ENCODE measurements at places on chromosomes 16 and 17.

- H3K27me3 ChIP-seq, result no peaks in the 10 kb centered on the region
- no peak for DNase-seq
- H3K4me3 ChIP-seq, result no peak overlapping the region
- no peak overlapping the region for H3K27ac ChIP-seq
- no peaks in the 10 kb centered on the region for H3K36me3 ChIP-seq
- H3K4me1 ChIP-seq, result no peaks in the 10 kb centered on the region
These were observed 88.8 kb upstream of the GSE1 start for GRCh38 chr16:85524365-85524629.

DNA sequence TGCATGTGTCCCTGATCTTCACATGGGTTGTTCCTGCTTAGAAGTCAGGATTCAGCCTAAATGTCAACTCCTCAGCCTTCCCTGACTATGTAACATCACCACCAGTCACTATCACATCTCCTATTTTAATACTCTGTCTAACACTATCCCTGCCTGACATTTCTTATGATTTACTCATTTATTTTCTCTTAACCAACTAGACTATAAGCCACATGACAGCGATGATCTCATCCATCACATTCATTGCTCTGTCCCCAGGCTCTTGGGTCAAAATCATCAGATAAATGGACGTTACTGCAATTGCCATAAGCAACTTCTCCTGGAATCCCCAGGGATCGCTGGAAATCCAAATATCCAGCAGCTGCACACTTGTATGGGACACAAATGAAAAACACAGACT is 15.7 kb downstream of the CDRT4 start:
- no peaks in the 10 kb centered on the region for H3K27me3 ChIP-seq
- H3K4me3 ChIP-seq, result no peak overlapping the region
- H3K36me3 ChIP-seq, result no peaks in the 10 kb centered on the region
- no peak for DNase-seq
- no peak overlapping the region for H3K27ac ChIP-seq

- no peaks in the 10 kb centered on the region for H3K27me3 ChIP-seq
- H3K36me3 ChIP-seq, result peaks cover 80% of the 10 kb centered on the region
- DNase-seq, result no peak
- H3K4me1 ChIP-seq, result peaks cover 5% of the 10 kb centered on the region
- H3K27ac ChIP-seq, result no peak overlapping the region
- H3K4me3 ChIP-seq, result no peak overlapping the region
These were observed 23.9 kb downstream of the NLRC3 start for GRCh38 chr16:3553138-3553923.

DNA sequence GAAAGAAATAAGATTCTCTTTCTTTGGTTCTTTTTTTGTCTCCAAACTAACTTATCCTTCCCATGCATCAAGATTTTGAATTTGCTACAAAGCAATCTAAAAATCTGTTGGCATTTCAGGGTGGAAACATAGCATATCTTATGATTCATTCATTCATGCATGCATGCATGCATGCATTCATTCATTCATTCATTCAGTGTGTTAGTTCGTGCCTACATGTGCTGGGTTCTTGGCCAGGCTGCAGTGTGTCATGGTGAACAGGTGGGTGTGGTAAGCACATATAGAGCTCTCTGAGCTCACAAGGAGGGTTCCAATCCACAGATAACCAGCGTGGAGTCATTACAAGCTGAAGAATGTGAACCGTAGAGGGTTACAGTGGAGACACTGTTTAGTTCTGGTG is 410.4 kb downstream of the CPPED1 start:
- no peak overlapping the region for H3K4me3 ChIP-seq
- no peaks in the 10 kb centered on the region for H3K27me3 ChIP-seq
- H3K36me3 ChIP-seq, result no peaks in the 10 kb centered on the region
- DNase-seq, result no peak
- H3K4me1 ChIP-seq, result no peaks in the 10 kb centered on the region

- H3K27me3 ChIP-seq, result no peaks in the 10 kb centered on the region
- H3K4me3 ChIP-seq, result no peak overlapping the region
- peaks cover 11% of the 10 kb centered on the region for H3K4me1 ChIP-seq
- DNase-seq, result no peak
- no peaks in the 10 kb centered on the region for H3K36me3 ChIP-seq
- H3K27ac ChIP-seq, result no peak overlapping the region
These were observed 220.2 kb upstream of the TBX2 start for GRCh38 chr17:61179380-61179806.

DNA sequence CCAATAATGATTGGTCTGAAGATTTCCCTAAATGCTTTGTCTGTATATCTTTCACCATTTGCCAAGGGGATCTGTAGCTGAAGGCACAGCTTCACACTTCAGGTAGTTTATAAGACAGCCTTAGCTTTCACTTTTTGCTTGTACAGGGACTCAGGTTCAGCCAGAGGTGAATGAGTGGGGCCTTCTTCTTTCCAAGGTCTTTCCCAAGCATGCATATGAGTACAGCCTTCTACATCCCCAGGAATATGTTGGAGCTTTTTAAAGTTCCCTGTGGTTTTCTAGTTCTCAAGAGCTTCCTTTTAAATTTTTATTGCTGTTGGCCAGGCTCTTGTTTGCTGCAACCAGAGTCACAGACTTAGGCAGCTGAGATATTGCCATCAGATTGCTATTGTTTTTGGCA is 17.9 kb upstream of the SPDYE4 start:
- H3K36me3 ChIP-seq, result no peaks in the 10 kb centered on the region
- no peak for DNase-seq
- peaks cover 28% of the 10 kb centered on the region for H3K27me3 ChIP-seq
- no peak overlapping the region for H3K27ac ChIP-seq
- no peak overlapping the region for H3K4me3 ChIP-seq

GRCh38 chr17:51149163-51149562 is 4.2 kb upstream of the NME1 start:
- no peaks in the 10 kb centered on the region for H3K4me1 ChIP-seq
- H3K27me3 ChIP-seq, result peaks cover 3% of the 10 kb centered on the region
- no peak overlapping the region for H3K27ac ChIP-seq
- no peak overlapping the region for H3K4me3 ChIP-seq
- DNase-seq, result no peak

DNA sequence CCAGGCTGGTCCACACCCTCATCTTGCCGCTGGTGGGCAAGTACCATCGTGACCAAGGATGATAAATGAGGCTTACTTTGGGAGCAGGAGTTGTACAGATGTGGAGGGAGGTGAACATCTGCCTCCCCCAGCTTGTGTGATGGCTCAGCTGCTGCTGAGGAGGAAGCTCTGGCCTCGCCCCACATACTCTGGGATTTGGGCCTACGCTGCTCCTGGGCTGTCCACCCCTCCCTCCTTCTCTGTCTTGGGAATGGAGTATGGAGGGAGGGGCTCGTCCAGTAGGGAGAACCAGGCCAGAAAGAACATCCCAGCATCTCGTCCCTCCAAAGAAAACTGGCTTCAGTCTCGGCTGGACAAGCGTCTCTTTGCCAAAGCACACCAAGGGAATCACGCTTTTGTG is 134.8 kb upstream of the CDC42EP4 start:
- no peaks in the 10 kb centered on the region for H3K4me1 ChIP-seq
- H3K27ac ChIP-seq, result no peak overlapping the region
- no peak overlapping the region for H3K4me3 ChIP-seq

DNA sequence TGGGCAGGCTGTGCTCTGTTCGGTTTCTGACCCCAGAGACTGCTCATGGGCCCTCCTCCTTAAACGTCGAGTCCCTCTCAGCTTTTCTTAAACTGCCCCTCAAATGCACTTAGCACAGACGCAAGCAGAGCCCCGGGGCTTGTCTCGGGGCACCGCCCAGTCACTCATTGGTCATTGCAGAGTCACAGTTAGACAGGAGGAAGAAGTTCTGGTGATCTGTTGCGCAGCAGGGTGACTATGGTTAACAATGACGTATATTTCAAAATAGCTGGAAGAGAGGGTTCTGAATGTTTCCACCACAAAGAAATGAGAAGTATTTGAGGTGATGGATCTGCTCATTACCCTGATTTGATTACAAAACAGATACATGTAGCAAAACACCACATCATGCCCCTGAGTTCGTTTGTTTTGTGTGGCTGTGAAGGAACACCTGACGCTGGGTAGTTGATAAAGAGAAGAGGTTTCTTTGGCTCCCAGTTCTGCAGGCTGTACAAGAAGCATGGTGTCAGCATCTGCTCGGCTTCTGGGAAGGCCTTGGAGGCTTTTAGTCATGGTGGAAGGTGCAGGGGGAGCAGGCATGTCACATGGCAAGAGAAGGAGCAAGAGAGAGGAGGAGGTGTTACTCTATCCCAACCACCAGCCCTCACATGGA is 387.4 kb downstream of the CPPED1 start:
- no peaks in the 10 kb centered on the region for H3K4me1 ChIP-seq
- H3K27ac ChIP-seq, result no peak overlapping the region
- no peak for DNase-seq
- no peaks in the 10 kb centered on the region for H3K36me3 ChIP-seq

Measured in activated naive CD4-positive, alpha-beta T cell treated with anti-CD3 and anti-CD28 coated beads, Interleukin-2, amount 10 ng/mL, durations not matched to agents 7 days and 5 days (primary cell).